H9 (cell line): ENCODE measurements at places on chromosomes 12 and 14. TPM values are rescaled to one million over a fixed set of nuclear protein-coding genes. Genes with fewer than 3 reads are reported as not detected.

DNA sequence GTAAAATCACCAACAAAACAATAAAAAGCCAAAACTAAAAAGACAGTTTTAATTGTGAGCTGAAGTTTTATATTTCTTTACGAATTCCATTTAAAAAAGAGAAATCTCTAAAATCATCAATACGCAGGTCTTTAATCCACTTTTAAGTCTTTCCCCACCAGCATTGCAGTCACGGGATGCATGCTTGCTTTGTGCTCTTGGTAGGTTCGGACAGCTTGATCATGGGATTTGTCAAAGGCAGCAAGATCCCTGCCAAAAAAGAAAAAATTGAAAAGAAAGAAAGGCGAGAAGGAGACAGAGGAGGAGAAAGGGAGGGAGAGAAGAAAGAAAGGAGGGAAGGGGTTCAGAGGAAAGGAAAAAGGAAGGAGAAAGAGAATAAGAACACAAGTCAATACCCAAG is 4.7 kb upstream of the HAL start:
- H3K36me3 ChIP-seq: peaks cover 32% of the 10 kb centered on the region
- H3K4me3 ChIP-seq: no peak overlapping the region
- DNase-seq: no peak
- H3K4me1 ChIP-seq: no peaks in the 10 kb centered on the region
- H3K27ac ChIP-seq: no peak overlapping the region

DNA sequence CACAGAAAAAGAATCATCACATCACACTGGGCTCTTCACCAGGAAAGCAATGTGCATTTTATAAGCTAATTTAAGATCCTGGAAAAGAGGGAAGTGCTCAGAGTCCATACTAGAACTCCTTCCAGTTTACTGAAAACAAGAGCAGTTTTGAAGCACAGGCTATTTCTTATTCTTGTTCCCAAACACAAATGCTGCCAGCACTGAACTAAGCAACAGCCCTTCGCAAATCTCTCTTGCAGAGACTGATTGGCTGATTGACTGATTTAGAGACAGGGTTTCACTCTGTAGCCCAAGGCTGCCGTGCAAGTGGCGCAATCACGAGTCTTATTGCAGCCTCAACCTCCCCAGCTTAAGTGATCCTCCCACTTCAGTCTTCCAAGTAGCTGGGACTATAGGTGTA is 44.8 kb downstream of the BCL2L14 start:
- H3K4me1 ChIP-seq: no peaks in the 10 kb centered on the region
- no peaks in the 10 kb centered on the region for H3K27me3 ChIP-seq
- peaks cover 27% of the 10 kb centered on the region for H3K36me3 ChIP-seq
- DNase-seq: no peak
- no peak overlapping the region for H3K27ac ChIP-seq

GRCh38 chr14:70392676-70393075 is 24.2 kb downstream of the SYNJ2BP start:
- no peaks in the 10 kb centered on the region for H3K27me3 ChIP-seq
- H3K4me3 ChIP-seq: no peak overlapping the region
- no peak overlapping the region for H3K27ac ChIP-seq
- no peaks in the 10 kb centered on the region for H3K4me1 ChIP-seq
- H3K36me3 ChIP-seq: peaks cover 25% of the 10 kb centered on the region
- no peak for DNase-seq

DNA sequence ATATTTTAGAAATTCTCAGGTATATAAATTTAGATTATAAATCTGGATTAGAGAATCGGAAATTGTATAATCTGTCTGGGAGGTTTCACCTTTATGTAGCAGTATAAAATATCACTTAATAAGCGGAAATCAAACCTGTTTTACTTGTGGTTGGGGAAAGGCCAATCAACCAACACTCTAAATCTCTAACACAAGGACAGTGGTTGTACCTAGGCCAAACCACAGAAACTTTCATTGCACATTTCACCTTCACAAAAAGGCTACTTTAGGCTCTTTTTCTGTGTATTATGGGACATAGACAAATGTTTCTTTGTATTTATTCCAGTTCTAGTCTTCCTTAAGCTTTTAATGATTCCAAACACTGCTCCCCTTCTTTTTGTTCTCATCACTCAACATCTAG is 19.8 kb downstream of the ERH start:
- H3K36me3 ChIP-seq: peaks cover 68% of the 10 kb centered on the region
- H3K27me3 ChIP-seq: no peaks in the 10 kb centered on the region
- no peak overlapping the region for H3K4me3 ChIP-seq
- H3K27ac ChIP-seq: no peak overlapping the region

DNA sequence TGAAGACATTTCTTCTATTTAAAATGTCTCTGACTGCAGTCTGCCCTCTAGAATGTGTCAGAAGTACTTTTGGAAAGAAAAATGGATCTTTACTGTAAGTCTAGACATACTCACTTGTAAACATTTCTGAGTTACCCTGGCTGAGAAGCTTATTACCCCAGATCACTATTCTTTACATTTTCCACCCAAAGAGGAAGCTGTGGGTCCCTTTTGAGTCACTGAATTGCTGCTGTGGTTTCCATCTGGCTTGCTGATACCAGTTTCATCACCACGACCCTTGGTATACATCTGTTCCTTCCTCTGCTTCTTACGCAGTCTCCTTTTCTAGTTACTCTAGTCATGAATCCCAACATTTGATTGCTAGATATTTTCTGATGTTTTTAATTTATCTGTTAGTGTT is 20.2 kb upstream of the CLEC4D start:
- DNase-seq: no peak
- no peak overlapping the region for H3K27ac ChIP-seq
- no peaks in the 10 kb centered on the region for H3K27me3 ChIP-seq
- no peak overlapping the region for H3K4me3 ChIP-seq
- H3K36me3 ChIP-seq: peaks cover 11% of the 10 kb centered on the region; the same call in 1 of the 2 replicates
- no peaks in the 10 kb centered on the region; the same call in 1 of the 2 replicates for H3K4me1 ChIP-seq

IL31 gene
- total RNA-seq: not detected in 2 replicates

DNA sequence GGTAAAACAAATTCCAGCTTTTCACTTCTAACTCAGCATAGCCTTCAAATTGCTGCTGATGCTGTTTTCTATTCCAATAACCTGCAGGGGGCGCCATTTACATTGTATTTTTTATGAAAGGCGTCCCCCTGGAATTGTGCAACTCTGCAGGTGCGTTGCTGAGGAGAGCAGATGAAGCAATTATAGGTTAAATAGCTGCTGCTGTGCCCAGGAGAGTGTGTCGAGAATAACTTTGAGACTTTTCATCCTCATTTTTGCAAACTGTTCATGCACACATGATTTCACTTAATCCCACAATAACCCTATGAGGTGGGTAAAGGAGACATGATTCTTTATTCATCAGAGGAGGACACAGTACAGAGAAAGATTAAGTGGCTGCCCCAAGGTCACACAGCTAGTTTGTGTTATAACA is 75.7 kb downstream of the MYRFL start:
- peak; percentile 74 for DNase-seq
- H3K27ac ChIP-seq: no peak overlapping the region
- no peak overlapping the region for H3K4me3 ChIP-seq
- H3K27me3 ChIP-seq: no peaks in the 10 kb centered on the region
- H3K36me3 ChIP-seq: no peaks in the 10 kb centered on the region
